ENCODE measurements at places on chromosomes 6 and 20.

- no peak for DNase-seq
Observed at GRCh38 chr6:30942338-30943060, 1.7 kb downstream of the MUCL3 start.

DNA sequence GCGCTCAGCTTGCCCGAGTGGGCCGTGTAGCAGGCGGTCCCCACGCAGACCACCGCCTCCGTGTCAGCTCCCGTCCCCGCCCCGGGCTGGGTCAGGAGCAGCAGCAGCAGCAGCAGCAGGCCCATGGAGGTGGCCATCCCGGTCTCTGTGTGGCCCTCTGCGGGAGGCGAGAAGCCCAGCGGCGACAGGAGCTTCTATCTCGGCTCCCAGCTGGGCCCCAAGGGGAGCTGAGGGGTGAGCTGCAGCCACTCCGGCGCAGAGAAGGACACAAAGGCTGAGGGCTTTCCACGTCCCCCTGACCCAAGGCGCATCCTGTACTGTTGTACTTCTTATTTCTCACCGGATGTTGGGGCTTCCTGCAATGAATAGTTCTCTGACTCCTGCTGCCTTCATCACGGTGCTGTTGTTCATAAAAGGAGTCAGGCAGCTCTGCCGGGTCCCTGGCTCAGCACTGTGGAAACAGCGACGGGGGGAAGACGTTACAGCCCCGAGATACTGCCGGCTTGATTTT lies at the start of gene CD93:
TSS of gene CD93 (minus strand) at position 269 of the 511 bp plus-strand sequence. CDS start at position 137, 132 bp downstream.
- DNase-seq, result no peak

DNA sequence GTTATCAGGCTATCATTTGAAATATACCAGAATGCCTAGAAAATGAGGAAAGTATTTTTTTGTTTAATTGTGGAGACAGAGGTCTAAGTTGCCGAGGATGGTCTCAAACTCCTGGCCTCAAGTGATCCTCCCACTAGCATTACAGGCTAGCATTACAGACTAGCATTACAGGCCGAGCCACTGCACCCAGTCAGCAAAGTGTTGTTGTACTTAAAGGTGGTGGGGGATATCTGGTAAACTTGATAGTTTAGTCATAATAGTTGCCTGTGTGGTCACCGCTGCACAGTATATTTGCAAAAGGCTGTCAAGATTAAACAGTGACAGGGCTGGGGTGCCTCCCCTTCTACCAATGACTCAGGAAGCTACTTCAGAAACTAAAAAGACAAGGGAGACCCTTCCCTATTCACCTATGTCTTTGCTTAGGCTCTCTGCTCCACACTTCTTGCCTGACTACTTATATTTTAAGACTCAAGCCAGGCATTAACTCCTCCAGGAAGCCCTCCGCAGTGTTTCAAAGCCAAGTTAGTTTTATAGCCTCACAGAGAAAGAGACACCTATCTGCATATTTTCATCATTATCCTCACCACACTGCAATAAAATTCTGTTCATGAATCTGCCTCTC lies 3.1 kb upstream of the AKIRIN2 start:
- DNase-seq, result no peak

DNA sequence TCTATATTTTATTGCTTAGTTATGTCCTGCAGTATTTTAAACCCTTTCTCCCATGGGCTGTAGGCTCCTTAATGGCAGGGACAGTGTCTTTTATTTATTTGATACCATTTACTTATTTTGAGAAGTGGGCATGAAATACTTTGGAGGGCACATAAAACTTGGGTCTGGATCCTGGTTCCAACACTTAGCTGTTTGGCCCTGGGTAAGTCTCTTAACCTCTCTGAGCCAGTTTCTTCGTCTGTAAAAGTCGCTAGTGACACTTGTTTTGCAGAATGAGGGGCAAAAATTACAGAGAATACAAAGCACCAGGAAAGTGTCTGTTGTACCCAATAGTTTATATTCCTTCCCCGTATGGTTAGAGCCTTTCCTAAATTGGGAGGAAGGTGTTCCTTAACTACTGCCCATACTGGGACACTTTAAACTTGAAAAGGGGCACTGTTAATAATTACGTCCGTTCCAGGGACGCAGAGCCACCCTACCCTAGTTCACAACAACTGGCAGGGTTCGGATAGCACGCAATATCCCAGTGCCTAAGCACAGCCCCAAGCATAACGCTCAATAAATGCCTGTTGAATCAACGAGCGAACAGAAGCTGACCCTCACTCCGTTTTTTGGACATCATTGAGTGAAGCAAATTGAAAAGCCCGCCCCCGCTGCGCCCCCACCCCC lies 6.0 kb upstream of the ARMC12 start:
- no peak for DNase-seq

GRCh38 chr6:138289739-138290138 lies 71.4 kb upstream of the PBOV1 start:
- peak; percentile 42 for DNase-seq

DNA sequence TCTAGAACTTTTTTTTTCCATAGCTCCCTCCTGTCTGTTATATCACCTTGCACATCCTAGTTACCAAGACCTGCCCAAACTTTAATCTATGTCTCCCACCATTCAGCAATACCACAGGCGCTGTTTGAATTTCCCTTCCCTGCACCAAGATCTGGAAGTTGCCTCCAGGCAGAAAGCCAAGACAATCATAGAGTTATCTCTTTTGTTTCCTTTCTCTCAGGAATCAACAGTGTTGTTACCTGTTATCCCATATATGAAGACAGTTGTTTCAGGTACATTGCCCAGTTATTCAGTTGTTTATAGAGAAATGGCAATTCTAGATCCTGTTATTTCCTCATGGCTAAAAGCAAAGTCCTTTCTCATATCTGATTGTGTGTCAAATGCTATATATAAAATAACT lies 63.2 kb downstream of the PDSS2 start:
- DNase-seq, result no peak

- DNase-seq, result no peak
Observed at GRCh38 chr6:33716379-33716778, 4.9 kb upstream of the UQCC2 start.

DNA sequence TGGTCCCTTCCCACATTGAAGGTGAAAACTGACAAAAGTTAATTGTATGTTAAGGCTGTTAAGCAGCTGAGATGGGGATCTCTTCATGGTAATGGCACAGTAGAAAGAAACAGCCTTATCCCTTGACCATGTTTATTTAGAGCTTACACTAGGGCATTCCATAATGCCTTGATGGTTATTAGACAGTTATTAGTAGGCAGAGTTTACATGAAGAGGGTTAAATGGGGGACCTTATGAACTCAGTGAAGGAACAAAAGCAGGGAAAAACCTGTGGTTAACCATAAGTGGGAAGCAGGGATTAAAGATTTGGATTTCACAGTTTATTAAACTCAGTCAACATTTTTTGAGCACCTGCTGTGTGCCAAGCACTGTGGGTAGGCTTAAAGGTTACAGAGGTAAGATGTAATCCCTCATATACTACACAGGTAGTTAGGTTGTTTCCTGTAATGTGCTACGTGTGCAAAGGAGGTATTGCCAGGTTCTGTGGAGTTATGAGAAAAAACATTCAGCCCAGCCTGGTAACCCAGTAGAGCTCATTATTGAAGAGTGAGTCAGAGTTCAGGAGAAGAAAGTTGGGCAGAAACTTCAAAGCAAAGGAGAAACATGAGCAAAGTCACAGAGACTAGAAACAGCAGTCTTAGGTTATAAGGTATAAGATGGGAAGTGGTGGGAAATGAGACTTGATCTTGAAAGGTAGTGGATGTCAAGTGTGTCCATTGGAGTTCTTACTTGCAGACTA lies 32.3 kb upstream of the GNRH2 start:
- DNase-seq, result no peak

GRCh38 chr20:58557733-58558342 lies 42.6 kb upstream of the APCDD1L start:
- no peak for DNase-seq

- DNase-seq, result no peak
Observed at GRCh38 chr6:111173341-111173740, 86.0 kb downstream of the SLC16A10 start.

GRCh38 chr6:112007805-112008204 lies 46.1 kb upstream of the CCN6 start:
- no peak for DNase-seq

- DNase-seq, result no peak
Observed at GRCh38 chr20:54048481-54048880, 21.9 kb downstream of the BCAS1 start.

DNA sequence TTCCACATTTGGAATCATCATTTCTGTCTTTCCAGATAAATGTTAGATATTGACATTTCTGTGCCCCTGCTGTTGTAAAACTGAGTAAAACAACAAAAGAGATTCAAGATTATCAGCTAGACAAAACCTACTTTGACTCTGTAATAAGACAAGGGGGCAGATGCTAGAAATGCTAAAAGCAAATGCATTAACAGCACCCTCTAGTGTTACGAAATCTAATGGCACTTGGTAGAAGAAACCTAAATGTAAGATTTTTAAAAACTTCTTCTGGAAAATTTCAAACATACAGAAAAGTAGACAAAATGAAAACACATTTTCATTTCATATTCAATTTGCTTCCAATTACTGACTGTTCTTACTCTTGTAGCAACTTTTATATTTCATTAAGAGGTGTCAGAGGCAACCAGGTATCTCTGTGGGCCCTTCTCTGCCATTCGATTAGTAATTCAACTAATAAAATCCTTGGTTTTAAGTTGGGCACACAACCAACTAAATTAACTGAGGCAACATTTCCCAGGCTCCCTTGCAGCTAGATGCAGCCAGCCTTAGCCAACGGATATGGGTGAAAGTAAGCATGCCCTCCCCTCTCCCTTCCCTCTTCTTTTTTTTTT lies 45.0 kb downstream of the SLC23A2 start:
- DNase-seq, result peak; percentile 52

DNA sequence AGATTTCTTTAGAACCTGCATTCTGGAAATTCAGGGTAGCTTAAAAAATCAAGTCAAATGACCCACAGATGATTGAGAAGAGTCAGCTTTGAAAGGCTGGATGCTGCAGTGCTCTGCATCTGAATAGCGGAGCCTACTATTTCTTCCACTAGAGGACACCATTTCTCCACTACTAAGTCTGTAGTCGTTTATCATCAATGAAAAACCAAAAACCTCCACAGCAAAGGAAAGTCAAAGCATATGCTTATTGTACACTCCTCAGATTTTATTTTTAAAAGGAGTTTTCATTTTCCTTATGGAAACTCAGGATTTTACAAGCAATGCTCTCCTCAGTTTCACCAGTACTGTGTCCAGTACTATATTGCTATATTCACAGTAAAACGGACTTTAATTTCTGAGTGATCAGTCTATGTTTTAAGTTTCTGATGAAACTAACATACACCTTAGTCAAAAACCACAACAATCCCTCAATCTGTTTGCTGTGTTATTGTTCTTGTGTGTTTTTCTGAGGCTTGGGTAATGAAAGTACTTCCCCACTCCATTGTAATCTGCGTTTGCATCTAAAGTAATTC lies 50.5 kb upstream of the ENPP5 start:
- peak; percentile 24 for DNase-seq

GRCh38 chr6:46465294-46466165 lies 25.7 kb downstream of the RCAN2 start:
- no peak for DNase-seq

GRCh38 chr6:1612299-1612973 lies 2.7 kb downstream of the FOXC1 start:
- DNase-seq, result no peak

- DNase-seq, result no peak
Observed at GRCh38 chr6:21754891-21755290, 161.3 kb downstream of the SOX4 start.

GRCh38 chr6:91483415-91484105 lies 896.7 kb upstream of the MAP3K7 start:
- DNase-seq, result no peak

GRCh38 chr6:62298745-62299392 lies 12.8 kb upstream of the KHDRBS2 start:
- no peak for DNase-seq

- no peak for DNase-seq
Observed at GRCh38 chr20:8301655-8302054, 169.6 kb downstream of the PLCB1 start.

- no peak for DNase-seq
Observed at GRCh38 chr6:53673162-53673727, 7.7 kb upstream of the KLHL31 start.

- DNase-seq, result no peak
Observed at GRCh38 chr6:169803816-169804340, 52.5 kb downstream of the ERMARD start.

GRCh38 chr6:2378891-2379652 lies 133.7 kb upstream of the GMDS start:
- no peak for DNase-seq

GRCh38 chr6:148274809-148275208 lies 67.8 kb upstream of the SASH1 start:
- DNase-seq, result no peak

DNA sequence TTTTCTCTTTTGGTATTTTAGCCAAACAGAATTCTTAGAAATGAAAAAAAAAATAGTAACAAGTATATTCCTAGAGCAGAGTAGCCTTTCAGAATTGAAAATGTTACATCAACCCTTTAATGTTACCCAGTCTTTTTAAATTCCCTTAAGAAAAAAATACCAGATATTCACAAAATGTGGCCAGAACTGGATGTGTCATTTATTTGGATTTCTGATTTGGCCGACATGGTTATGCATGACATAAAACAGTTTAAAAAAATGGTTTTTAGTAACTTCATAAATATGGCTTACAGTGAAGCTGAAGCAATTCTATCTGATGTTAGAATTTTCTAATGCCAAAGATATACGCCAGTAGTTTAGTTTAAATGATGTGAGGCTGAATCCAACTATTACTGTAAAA lies 112.0 kb downstream of the ATXN1 start:
- no peak for DNase-seq

DNA sequence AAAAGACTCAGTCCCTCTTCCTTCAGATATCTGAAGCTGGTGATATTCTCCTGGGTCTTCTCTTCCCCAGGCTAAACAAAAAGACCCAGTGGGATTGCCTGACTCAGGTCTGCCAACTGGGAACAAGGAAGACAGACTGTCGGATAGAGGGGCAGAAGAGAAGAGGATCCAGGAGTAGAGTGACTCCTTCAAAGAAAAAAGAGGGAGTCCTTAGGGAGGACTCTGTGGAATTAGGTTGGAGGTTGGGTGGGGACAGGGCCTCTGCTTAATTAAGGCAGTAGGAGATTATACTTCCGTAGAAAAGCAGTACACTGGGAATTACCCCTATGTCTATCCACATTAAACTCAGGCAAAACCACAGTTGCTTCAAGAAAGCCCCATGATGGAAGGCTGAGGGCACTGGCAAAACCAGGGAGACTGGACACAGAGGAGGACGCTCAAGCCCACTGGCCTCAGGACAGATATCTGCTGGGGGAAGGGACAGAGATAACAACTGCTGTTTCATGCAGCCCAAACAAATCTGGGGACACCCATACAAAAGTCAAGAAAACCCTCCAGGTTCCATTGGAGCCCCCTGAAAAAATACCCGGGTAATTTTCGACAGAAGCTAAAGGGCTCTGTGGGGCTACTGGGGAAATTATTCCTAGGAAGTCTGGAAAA lies 5.7 kb downstream of the BCL2L1 start:
- no peak for DNase-seq

All from NCI-H1436 (cell line).